ENCODE measurements at places on chromosomes 5 and 9.

GRCh38 chr5:59390989-59391388 is 502.5 kb downstream of the PDE4D start:
- no peak for DNase-seq

DNA sequence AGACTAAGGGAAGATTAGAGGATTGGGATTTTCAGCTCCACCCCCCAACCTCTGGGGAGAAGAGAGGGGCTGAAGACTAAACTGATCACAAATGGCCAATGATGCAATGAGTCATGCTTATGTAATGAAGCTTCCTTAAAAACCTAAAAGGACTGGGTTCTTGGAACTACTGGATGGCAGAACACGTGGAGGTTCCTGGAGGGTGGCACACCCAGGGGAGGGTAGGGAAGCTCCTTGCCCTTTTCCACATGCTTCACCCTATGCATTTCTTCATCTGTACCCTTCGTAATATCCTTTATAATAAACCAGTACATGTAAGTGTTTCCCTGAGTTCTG is 48.6 kb downstream of the ARHGEF28 start:
- DNase-seq: no peak

DNA sequence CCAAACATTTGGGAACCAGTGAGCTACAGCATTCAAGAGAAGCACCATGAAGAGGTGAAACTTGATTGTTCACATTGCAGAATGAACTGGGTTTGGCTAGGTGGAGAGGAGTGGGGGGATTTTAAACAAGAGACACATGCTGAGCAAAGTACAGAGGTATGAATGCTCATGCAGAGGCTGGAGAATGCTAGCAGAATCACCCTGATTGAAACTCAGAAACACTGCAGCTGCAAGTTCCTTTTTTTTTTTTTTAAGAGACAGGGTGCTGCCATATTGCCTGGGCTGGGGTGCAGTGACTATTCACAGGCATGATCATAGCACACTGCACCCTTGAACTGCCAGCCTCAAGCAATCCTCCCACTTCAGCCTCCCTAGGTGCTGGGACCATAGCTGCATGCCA is 35.1 kb downstream of the DENND1A start:
- no peak for DNase-seq

GRCh38 chr5:120657104-120657503 is 193.0 kb downstream of the PRR16 start:
- DNase-seq: no peak

DNA sequence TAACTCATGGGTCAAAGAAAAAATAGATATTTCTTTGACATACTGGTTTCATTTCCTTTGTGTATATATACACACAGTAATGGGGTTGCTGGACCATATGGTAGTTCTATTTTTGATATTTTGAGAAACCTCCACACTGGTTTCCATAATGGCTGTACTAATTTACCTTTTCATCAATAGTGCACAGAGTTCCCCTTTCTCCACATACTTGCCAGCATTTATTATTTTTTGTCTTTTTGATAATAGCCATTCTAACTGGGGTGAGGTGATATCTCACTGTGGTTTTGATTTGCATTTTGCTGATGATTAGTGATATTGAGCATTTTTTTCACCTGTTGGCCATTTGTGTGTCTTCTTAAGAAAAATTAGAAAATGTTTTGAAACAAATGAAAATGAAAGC is 78.4 kb upstream of the CKMT2 start:
- no peak for DNase-seq

- no peak for DNase-seq
Measured at GRCh38 chr9:34575862-34576596, 13.5 kb downstream of the CNTFR start.

GRCh38 chr9:38008168-38009034 is 60.6 kb downstream of the SHB start:
- DNase-seq: peak; percentile 37

- no peak for DNase-seq
Measured at GRCh38 chr5:174319551-174319950, 274.0 kb downstream of the NSG2 start.

DNA sequence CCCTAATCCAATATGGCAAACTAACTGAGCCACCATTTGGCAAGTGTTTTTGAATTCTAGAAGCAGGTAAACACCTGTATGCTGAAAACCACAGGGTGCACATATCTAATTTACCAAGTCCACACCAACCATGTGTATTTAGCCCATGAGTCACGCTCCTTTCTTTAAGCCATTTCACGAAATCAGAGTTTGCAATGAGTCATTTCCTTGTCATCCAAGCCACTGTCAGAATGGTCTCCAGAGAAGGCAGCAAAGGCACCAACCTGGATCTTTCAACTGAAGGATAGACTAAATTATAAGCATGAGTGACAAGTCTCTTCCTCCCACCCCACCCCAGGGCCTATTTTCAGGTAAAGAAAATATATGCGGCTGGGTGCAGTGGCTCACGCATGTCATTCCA is 110.0 kb downstream of the PAX5 start:
- DNase-seq: no peak

GRCh38 chr5:16486711-16487111 is 21.1 kb upstream of the ZNF622 start:
- no peak for DNase-seq

DNA sequence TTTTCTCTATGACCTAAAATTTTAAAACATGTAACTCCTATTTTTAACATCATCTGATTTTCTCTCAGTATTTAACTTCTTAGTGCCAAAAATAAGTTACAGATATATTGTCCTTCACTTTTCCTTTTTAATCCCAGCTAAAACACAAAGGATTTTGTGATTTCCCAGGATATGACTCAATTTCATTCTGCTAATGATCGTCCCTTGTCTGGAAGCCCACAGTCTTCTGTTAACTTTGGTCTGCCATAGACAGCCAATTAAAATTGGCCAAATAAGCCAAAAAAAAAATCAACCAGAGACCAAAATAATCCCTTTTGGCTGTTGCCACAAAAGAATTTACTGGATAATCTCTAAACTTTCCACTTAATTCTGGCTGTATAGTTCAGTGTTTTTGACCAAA is 124.5 kb upstream of the FST start:
- no peak for DNase-seq

DNA sequence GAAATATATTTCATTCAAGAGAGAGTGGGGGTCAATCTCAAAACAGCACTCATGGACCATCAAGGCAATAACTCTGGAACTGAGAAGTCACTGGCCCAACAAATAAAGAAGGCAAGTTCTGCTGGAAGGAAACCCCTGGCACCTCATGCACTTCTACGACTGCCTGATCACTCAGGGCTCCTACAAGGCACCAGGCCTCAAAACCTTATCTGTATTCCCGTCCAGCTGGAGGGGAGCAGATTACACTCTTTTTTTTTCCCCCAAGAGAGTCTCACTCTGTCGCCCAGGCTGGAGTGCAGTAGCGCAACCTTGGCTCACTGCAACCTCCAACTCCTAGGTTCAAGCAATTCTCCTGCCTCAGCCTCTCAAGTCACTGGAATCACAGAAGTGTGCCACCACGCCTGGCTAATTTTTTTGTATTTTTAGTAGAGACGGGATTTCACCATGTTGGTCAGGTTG is 49.9 kb downstream of the P4HA2 start:
- no peak for DNase-seq

DNA sequence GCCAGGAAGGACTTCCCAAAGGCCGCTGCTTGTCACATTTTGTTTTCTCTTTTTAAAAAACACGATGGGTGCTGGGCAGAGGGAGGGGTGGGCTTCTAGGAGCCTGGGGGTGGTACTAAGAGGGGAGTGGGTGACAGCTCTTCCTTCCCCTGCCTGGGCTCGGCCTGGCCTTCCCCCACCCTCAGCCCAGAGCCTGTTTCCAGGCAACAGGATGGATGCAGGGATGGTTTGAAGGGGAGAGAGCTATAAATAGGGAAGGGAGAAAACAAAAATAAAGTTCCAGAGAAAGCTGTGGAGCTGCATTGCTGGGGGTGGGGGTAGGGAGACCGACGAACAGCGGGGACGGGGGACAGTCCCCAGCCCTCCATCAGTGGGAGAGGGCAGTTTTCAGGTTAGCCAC is 6.6 kb upstream of the GPRIN1 start:
- DNase-seq: no peak

GRCh38 chr5:181050016-181050415 is 9.9 kb downstream of the BTNL9 start:
- no peak for DNase-seq

GRCh38 chr5:122170620-122171019 is 41.3 kb downstream of the ZNF474 start:
- no peak for DNase-seq

GRCh38 chr5:6638236-6638635 is 5.0 kb downstream of the SRD5A1 start:
- DNase-seq: no peak

DNA sequence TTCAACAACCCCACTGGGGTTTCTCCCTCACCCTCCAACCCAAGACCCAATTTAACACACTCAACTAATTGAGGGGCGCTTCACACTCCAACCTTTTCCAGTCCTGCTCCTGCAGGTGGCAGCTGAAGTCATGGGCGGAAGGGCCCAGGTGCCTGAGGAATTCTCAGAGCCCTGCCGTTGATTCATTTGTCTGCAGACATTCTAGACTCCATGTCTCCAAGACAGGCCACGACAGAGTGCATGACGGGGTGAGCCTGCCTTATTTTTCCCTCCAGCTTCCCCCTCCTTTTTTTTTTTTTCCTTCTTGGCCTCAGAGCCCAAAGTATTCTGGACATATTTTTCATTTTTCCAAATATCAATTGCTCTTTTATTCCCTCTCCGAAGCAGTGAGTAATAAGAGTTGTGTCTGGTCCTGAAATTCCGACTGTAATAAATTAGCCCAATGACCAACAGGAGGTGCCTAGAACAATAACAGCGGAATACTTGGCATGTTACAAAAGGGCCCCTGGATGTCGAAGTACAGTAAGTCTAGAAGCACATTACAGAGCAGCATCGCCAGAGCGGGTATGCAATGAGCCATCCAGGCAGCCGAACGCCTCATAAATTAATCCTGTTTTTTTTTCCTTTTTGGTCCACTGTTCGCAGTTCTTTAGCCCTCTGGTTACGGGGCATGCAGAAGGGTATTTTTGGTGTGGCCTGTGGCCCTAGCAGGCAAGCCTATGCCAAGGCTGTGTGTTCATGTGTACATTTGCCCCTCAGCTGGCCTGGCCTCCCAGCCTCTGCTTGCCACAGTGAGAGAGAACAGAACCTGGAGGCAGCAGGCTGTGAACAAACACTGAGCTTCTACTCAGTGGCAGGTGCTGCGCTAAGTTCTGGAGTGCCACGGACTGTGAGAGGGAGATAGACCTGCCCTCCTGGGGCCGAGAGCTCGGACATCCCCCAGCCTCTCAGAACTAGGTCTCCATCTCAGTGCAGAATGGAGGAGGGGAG is 8.6 kb upstream of the SMIM23 start:
- DNase-seq: no peak

DNA sequence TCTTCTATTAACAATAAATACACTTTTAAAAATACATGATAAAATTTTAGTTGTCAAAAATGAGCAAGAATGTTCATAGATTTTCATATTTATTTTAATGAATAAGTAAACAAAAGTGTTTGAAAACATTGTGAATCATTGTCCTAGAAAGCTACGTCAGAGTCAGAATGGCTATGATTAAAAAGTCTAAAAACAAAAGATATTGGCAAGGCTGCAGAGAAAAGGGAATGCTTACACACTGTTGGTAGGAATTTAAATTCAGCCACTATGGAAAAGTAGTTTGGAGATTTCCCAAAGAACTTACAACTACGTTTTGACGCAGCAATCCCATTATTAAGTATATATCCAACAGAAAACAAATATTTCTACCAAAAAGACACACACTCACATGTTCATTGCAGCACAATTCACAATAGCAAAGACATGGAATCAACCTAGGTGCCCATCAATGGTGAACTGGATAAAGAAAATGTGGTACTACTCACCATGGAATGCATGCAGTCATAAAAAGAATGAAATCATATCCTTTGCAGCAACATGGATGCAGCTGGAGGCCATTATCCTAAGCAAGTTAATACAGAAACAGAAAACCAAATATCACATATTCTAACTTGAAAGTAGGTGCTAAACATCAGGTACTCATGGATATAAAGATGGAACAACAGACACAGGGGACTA is 49.2 kb upstream of the FBXL17 start:
- DNase-seq: no peak

DNA sequence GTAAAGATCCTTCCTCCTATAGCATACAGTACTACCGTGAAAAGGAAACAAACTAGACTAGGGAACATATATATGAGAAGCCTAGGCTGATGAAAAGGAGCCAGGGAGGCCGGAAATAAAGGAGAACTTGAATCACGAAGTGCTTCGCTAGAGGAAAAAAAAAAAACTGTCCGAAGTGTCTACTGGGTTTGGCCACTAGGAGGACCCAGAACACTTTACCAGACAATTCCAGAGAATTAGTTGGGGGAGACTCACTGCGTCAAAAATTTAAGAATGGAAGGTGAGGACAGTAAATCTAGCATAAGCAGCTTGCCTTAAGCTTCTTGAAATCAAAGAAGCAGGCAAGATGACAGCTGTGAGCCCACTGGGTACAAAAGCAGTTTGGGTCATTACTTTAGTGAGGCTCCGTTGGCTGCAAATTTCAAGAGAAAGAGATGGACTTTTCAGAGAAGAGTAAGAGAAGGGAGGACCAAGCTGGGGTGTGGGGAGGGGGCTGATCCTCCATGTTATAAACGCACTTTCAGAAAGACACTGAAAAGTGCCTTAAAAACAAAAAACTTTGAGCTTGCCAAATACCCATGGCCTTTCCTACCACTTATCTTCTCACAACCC is 47.4 kb downstream of the P4HA2 start:
- DNase-seq: no peak

DNA sequence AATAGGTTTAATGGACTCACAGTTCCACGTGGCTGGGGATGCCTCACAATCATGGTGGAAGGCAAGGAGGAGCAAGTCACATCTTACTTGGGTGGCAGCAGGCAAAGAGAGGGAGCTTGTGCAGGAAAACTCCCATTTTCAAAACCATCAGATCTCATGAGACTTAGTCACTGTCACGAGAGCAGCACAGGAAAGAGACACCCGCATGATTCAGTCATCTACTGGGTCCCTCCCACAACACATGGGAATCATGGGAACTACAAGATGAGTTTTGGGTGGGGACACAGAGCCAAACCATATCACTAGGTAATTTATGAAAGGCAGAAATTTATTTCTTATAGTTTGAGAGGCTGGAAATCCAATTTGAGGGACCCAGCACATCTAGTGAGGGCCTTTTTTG is 40.0 kb downstream of the MTREX start:
- no peak for DNase-seq

GRCh38 chr9:113858282-113858681 is 17.8 kb upstream of the ZNF618 start:
- DNase-seq: no peak
